Esophagus squamous epithelium (tissue), 5 donors: ENCODE measurements at places on chromosomes 12 and 14.

DNA sequence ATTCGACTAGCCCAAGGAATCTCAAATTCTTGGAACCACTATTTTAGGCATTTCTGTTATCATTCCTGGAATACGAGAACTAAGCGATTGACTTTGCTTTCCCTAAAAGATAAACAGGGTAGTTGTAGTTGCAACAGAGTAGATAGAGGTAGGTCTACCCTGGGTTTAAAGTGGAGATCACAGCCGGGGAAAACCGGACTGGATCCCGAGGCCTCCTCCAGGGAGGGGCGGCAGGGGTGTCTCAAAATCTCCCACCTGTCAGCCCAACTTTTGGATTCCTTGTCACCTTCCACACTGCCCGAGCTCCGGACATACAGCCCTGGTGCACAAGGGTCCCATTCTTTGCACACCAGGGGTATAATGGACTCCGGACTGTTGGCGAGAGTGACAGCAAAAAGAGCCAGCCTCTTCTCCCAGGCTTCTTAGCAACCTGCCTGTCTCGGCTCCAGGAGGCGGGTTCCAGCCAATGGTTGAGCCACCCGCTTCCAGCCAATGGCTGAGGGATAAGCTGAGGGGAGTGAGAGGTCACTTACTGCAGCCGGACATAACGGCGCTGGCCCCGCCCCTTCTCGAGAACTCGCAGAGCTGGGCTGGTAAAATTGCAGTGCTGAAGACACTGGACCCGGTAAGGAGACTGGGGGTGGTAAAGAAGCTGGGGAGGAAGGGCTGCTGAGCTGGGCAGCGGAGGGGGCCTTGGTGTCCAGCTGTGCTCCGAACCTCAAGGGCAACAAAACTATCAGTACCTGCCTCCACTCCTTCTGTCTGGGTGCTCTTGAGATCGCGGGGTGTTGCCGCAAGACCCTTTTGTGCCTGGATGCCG lies at the start of gene SUOX:
TSS of gene SUOX (plus strand) at position 562 of the 820 bp plus-strand sequence. CDS start 4,946 bp downstream, outside the sequence.
- peak; percentile 58 for DNase-seq

DNA sequence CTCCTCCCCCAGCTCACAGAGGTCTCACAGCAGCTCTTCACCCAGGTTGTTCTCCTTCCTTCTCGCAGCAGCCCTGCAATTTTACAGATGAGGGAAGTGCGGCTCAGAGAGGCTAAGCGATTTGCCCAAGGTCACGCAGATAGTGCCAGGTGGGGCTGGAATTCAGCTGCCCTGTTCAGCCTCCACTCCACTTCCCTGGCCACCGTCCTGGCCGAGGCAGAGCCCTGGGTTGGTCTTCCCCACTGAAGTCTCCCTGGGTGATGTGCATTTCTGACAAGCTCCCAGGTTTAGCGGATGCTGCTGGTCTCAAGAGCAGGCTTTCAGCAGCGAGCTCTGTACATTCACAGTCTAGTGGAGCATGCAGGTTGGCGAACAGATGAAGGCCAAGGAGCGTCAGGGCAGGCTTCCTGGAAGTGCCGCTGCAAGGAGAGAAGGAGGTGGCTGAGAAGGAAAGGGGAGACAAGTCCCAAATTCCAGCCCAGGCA lies 28.9 kb upstream of the EML1 start:
- no peak for DNase-seq

- no peak for DNase-seq
These were observed 461.7 kb downstream of the GXYLT1 start for GRCh38 chr12:41683023-41683422.

DNA sequence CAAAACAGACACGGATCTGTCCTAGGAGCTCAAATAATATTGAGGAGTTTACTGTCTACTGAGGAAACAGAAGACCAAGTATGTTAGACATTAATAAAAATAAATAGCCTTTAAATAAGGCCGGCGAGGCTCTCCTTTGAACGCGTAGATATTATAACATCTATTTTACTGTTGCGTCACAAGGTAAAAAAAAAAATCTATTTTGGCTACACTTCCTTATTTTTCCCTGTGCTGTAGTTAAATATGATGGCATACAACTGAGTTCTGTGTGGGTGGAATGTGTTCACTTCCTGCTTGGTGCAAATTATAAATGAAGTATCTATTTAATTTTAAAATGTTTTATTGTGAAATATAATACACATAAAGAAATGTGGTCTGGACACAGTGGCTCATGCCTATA lies 17.2 kb upstream of the RAD52 start:
- DNase-seq, result no peak
